Globus pallidus (tissue), 1 donor: ENCODE measurements at places on chromosomes 1 and 21.

- DNase-seq = no peak
Measured at GRCh38 chr1:25971066-25971810, 26.6 kb downstream of the PAFAH2 start.

DNA sequence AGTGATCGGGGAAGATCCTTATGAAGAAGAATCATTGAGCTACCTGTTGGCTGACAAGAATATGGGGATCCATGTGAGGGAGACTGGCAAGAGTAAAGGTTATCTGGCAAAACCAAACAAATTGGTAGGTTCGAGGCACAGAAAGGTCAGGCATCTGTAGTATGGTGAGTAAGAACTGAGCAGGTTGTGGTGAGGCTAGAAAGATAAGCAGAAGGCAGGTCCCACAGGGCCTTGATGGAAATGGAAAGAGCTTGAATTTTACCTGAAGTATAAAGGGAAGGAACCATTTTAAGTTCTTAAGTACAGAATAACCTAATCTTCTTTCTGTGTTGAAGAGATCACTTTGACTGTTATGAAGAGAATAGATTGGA lies 11.1 kb downstream of the PTPRC start:
- no peak for DNase-seq

- no peak for DNase-seq
Measured at GRCh38 chr1:231413749-231414082, 8.4 kb downstream of the EGLN1 start.

- DNase-seq = peak; percentile 24
Measured at GRCh38 chr1:181179987-181180365, 91.5 kb downstream of the IER5 start.

GRCh38 chr1:44939061-44939460 lies 47.3 kb downstream of the EIF2B3 start:
- DNase-seq = no peak

- DNase-seq = no peak
Measured at GRCh38 chr1:180609643-180610555, 21.9 kb upstream of the XPR1 start.

- DNase-seq = no peak
Measured at GRCh38 chr1:107479865-107480350, 339.1 kb downstream of the NTNG1 start.

- DNase-seq = no peak
Measured at GRCh38 chr1:79304131-79304530, 297.6 kb upstream of the ADGRL4 start.
